ENCODE measurements at places on chromosomes 1 and 21. TPM values are rescaled to one million over a fixed set of nuclear protein-coding genes. Genes with fewer than 3 reads are reported as not detected.
A peak's percentile ranks its signal among the peaks of the same experiment; 100 is the strongest.

Gene TRIM17
- total RNA-seq: 1.9 TPM

Gene PTPN7
- 195 TPM for total RNA-seq

Gene TBX19
- total RNA-seq: 1.5 TPM

Gene MROH9
- total RNA-seq: not detected

Gene CD160
- total RNA-seq: 13.6 TPM

Gene ATAD3B
- total RNA-seq: 48.1 TPM

Gene GBP2
- total RNA-seq: 189 TPM

Gene WNT4
- not detected for total RNA-seq

Gene NLRP3
- total RNA-seq: 3.2 TPM

Gene LYPD8
- total RNA-seq: not detected

Gene S100A8
- total RNA-seq: not detected

GRCh38 chr21:42013376-42013775, 3.2 kb upstream of the ZBTB21 start:
- H3K36me3 ChIP-seq: peaks cover 4% of the 10 kb centered on the region
- no peaks in the 10 kb centered on the region for H3K27me3 ChIP-seq
- DNase-seq: no peak
- H3K4me1 ChIP-seq: peaks cover 3% of the 10 kb centered on the region
- no peak overlapping the region for H3K27ac ChIP-seq

GRCh38 chr1:110668549-110668948, 6.2 kb downstream of the KCNA3 start:
- H3K4me1 ChIP-seq: peaks cover 41% of the 10 kb centered on the region
- peaks cover 18% of the 10 kb centered on the region for H3K36me3 ChIP-seq
- peak overlapping the region; percentile 68 for H3K4me3 ChIP-seq
- H3K27ac ChIP-seq: peak overlapping the region; percentile 80
- no peaks in the 10 kb centered on the region for H3K27me3 ChIP-seq

DNA sequence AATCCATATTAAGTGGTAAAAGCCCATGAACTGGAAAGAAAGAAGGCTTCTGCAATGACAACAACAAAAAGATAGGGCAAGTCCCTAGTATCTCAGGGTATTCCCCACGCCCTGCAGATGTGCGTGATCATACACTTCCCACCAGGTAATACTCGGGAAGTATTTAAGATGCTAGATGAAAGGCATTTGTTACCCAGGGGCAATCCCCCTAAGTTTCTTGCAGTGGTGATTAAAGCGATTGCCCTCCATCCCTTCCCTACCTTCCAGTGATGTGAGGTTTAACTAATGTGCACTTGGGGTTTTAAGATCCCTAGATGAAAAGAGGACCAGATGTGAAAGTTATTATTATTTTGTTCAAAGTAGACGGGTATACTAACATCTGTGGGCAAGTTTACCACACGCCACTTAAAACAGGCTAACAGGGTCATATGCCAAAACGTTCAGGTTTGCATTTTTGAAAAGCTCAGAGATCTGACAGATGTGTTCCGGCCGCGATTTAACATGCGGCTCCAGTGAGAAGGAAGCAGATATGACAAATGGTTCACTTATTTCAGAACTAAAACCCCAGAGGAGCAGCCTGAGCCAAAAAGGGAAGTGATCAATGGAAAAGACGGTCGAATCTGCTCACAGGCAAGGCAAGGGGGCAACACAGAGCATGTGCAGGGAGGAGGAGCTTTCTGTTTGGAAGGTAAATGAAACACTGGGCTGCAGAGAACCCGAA, 17.4 kb downstream of the TIAM1 start:
- H3K4me1 ChIP-seq: peaks cover 24% of the 10 kb centered on the region
- peak overlapping the region; percentile 86 for H3K27ac ChIP-seq
- peak; percentile 82 for DNase-seq
- H3K27me3 ChIP-seq: no peaks in the 10 kb centered on the region

DNA sequence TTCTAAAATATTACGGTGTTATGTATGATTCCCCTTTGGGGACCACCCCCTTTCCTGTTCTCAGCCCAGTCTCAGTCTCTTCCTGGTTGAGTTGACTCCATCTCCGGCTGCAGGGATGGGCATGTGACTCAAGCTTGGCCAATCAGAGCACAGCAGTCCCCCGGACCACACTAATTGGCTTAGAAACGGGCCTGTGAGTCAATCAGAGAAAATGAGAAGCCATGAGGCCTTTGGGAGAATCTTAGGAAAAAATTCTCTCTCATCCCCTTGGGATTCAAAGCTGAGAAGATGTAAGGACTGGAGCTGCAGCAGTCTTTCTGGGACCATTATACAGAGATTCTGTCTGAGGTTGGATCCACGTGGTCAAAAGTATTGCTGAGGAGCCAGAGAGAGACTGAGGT, 10.7 kb upstream of the FHAD1 start:
- H3K4me1 ChIP-seq: peaks cover 14% of the 10 kb centered on the region
- H3K27ac ChIP-seq: no peak overlapping the region
- H3K4me3 ChIP-seq: no peak overlapping the region
- H3K27me3 ChIP-seq: peaks cover 18% of the 10 kb centered on the region
- DNase-seq: no peak

DNA sequence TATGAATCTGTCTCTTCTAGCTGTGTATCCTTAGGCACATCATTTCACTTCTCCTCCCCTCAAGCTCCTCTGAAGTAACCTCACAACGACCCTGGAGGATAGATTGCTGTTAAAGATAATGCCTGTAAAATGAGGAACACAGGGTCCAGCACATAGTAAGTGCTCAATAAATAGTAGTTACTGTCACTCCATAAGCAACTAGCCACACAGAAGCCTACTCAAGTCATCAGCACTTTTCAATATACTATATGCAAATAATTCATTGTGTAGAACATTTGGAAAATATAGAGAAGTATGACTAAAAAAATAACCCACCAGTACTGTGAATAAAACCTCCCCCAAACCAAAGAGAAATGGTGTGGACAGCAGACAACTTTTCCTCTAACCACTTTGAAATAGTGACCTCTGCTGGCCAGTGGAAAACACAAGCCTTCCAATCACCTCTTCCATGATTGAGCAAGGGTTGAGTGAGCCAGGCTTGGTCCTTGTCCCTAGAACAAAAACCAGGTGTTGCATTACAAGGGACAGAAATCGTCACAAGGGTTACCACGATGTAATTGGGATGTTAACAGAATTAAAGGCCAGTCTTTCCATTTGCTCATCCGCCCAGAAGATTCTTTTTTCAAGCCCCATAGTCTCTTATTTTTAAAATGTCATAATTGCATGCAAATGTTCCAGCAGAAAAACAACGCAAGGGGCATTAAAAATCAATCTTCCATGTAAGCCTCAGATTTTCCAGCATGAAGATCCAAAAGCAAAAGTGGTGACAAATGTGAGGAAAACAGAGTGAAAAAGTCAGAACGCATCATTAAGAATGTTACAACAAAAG, 15.7 kb upstream of the GLIS1 start:
- peak; percentile 46 for DNase-seq
- no peaks in the 10 kb centered on the region for H3K4me1 ChIP-seq
- no peaks in the 10 kb centered on the region for H3K36me3 ChIP-seq
- H3K27ac ChIP-seq: no peak overlapping the region
- H3K27me3 ChIP-seq: no peaks in the 10 kb centered on the region
- no peak overlapping the region for H3K4me3 ChIP-seq

- peaks cover 76% of the 10 kb centered on the region for H3K4me1 ChIP-seq
- no peak overlapping the region for H3K4me3 ChIP-seq
- H3K36me3 ChIP-seq: peaks cover 25% of the 10 kb centered on the region
- peak; percentile 54 for DNase-seq
- no peaks in the 10 kb centered on the region for H3K27me3 ChIP-seq
- peak overlapping the region; percentile 91 for H3K27ac ChIP-seq
Observed at GRCh38 chr1:153539395-153540093, 1.2 kb downstream of the S100A5 start.

DNA sequence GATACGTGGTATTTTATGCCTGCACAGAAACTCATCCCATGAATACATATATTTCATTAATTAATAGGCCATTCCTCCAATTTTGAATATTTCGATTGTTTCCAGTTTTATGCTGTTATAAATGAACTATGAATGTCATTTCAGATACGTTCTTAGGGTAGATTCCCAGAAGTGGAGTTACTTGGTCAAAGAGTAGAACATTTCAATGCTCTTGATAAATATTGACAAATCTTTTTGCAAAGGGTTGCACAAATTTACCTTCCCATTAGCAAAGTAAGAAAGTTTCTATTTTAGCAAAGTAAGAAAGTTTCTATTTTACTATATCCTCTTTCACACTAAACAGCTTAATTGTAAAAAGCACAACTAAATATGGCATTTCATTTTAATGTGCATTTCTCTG, 48.9 kb downstream of the KCNT2 start:
- no peak overlapping the region for H3K27ac ChIP-seq
- H3K27me3 ChIP-seq: no peaks in the 10 kb centered on the region
- no peak overlapping the region for H3K4me3 ChIP-seq
- no peaks in the 10 kb centered on the region for H3K36me3 ChIP-seq
- no peaks in the 10 kb centered on the region for H3K4me1 ChIP-seq

- peaks cover 5% of the 10 kb centered on the region for H3K4me1 ChIP-seq
- H3K36me3 ChIP-seq: peaks cover 3% of the 10 kb centered on the region
- no peak overlapping the region for H3K27ac ChIP-seq
- no peak for DNase-seq
Observed at GRCh38 chr1:169345511-169345910, 22.1 kb downstream of the NME7 start.

- H3K4me1 ChIP-seq: peaks cover 15% of the 10 kb centered on the region
- DNase-seq: peak; percentile 74
- H3K36me3 ChIP-seq: no peaks in the 10 kb centered on the region
Observed at GRCh38 chr1:154304664-154305337, 16.1 kb upstream of the AQP10 start.

- H3K4me1 ChIP-seq: peaks cover 82% of the 10 kb centered on the region
Observed at GRCh38 chr21:34933609-34934335, 115.3 kb downstream of the RUNX1 start.

DNA sequence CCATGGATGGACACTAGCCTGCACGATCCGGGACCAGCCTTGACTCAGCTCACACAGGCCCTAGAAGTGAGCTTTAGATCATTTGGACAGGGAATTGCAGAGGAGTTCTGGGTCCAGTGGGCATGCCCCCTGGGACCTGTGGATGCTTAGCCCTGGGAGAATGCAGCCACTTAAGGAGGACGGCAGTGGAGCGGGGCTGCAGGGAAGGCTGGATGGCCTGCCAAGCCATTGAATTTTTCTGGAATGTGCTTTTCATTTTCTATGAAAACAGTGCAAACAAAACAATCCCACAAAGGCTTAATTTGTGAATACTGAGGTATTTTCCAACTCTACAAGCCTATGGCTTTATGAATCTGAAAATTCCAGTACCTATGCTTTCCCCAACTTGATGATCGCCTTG, 80.4 kb upstream of the GCLM start:
- H3K36me3 ChIP-seq: no peaks in the 10 kb centered on the region
- H3K4me3 ChIP-seq: no peak overlapping the region
- H3K27ac ChIP-seq: no peak overlapping the region
- H3K27me3 ChIP-seq: peaks cover 15% of the 10 kb centered on the region
- no peaks in the 10 kb centered on the region for H3K4me1 ChIP-seq

DNA sequence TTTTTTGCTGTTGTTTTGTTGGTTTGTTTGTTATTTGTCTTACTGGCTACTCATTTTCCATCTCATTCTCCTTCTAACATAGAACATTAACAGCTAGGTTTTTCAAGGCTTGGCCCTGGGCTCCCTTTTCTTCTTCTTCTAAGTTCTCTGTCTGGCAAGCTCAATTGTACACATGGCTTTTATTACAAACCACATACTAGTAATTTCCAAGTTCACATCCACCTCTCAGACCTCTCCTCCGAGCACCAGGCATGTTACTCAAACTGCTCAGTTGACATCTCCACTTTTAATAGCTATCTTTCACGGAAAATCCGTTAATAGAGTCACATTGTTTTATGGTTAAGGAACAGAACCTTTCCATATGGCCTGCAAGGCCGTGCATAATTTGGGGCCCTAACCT, 736.9 kb upstream of the ADAMTS5 start:
- H3K4me1 ChIP-seq: no peaks in the 10 kb centered on the region
- no peaks in the 10 kb centered on the region for H3K27me3 ChIP-seq
- DNase-seq: no peak
- no peak overlapping the region for H3K4me3 ChIP-seq
- H3K27ac ChIP-seq: no peak overlapping the region

DNA sequence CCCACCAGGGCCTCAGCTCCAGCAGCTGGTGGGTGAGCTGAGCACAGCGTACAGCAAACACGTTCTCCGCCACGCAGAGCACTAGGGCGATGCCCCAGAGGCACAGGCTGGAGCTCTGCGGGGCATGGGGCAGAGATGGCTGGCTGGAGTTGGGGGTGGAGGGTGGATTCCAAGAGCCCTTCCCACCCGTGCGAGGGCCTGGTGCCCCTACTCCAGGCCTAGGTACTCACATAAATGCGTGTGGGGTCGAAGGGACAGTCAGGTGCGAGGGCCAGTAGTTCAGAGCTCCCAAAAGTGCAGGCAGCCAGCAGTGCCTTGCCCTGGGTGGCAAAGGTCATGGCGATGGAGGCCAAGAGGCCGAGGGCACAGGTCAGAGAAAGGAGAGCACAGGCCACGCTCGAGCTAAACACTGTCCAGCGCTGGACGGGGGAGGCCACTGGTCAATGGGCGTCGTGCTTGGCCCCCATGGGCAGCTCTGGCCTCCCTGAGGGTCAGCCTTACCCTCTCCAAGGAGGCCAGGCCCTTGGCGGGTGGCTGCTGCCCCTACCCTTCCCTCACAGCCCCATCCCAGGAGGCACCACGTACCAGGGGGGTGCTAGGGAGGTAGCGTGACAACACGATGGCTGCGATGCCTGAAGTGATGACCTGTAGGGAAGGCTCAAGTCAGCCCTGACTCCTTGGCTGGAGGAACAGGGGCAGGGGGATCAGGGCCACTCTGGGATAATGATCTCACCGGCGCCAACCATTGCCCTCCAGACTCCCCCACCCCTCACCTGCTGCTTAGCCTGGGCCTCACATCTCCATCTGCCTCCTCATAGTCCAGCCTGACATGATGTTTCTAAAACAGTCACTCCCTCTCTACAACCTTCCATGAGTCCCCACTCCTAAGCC, 5.6 kb downstream of the TMEM54 start:
- no peak for DNase-seq
- peaks cover 58% of the 10 kb centered on the region for H3K27me3 ChIP-seq
- H3K4me3 ChIP-seq: no peak overlapping the region
- H3K36me3 ChIP-seq: no peaks in the 10 kb centered on the region
- no peak overlapping the region for H3K27ac ChIP-seq

DNA sequence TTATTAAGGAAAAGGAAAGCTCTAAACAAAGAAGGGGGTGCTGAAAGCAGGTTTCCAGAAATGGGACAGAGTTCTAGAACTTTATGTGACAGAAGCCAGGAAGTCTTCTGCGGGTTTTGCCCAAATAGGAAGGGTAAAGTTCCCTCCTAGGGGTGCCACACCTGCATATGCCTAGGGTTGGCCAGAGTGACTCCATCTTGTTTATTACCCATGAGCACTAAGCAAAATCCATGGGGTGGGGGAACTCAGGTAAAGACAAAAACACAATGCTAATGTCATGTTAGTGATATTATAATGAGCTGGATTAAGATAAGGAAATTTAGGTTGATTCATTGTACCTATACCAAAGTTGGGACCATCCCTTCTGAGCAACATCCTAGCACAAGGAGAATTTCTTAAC, 1132.7 kb downstream of the KCNT2 start:
- H3K27ac ChIP-seq: no peak overlapping the region
- no peaks in the 10 kb centered on the region for H3K36me3 ChIP-seq
- no peaks in the 10 kb centered on the region for H3K4me1 ChIP-seq
- no peaks in the 10 kb centered on the region for H3K27me3 ChIP-seq
- no peak overlapping the region for H3K4me3 ChIP-seq
- no peak for DNase-seq

GRCh38 chr1:219489636-219490035, 123.3 kb downstream of the ZC3H11B start:
- no peaks in the 10 kb centered on the region for H3K4me1 ChIP-seq
- no peaks in the 10 kb centered on the region for H3K27me3 ChIP-seq
- no peak overlapping the region for H3K4me3 ChIP-seq

Measured in activated CD8-positive, alpha-beta T cell treated with anti-CD3 and anti-CD28 coated beads for 36 hours (primary cell).